Activated naive CD8-positive, alpha-beta T cell treated with anti-CD3 and anti-CD28 coated beads, Interleukin-2, amount 50 U/mL, for 16 hours (primary cell): ENCODE measurements at places on chromosomes 13 and 19.

GRCh38 chr13:45368571-45368970 is 27.6 kb upstream of the TPT1 start:
- DNase-seq = no peak

- DNase-seq = no peak
Measured at GRCh38 chr19:46492841-46493235, 2.8 kb downstream of the PNMA8B start.

DNA sequence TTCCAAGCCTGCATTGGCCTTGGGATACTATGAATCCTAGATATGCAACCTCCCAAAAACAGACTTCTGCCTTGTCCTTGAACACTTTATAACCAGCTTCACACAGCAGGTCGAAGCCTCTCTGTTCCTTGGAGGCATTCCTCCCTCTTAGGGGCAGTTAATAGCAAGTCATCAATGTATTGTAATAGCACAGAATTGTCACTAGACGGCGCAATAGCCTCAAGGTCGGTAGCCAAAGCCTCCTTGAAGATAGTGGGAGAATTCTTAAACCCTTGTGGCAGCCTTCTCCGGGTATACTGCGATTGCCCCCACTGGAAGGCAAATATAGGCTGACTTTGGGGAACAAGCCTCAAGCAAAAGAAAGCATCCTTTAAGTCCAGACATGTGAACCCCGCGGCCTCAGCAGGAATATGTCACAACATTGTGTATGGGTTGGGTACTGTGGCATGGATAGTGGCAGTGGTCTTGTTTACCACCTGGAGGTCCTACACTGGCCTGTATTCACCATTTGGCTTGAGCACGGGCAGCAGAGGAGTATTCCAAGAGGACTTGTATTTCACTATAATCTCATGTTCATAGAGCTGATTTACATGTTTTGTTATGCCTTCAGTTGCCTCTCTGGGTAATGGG is 61.1 kb downstream of the ZNF431 start:
- no peak for DNase-seq

GRCh38 chr19:57719424-57719823 is 8.0 kb downstream of the ZNF671 start:
- no peak for DNase-seq

GRCh38 chr13:102293723-102294122 is 108.1 kb downstream of the FGF14 start:
- DNase-seq = no peak

GRCh38 chr19:55299991-55300390 is 16.2 kb downstream of the BRSK1 start:
- DNase-seq = no peak

GRCh38 chr19:50505856-50506611 is 5.0 kb downstream of the JOSD2 start:
- DNase-seq = no peak

DNA sequence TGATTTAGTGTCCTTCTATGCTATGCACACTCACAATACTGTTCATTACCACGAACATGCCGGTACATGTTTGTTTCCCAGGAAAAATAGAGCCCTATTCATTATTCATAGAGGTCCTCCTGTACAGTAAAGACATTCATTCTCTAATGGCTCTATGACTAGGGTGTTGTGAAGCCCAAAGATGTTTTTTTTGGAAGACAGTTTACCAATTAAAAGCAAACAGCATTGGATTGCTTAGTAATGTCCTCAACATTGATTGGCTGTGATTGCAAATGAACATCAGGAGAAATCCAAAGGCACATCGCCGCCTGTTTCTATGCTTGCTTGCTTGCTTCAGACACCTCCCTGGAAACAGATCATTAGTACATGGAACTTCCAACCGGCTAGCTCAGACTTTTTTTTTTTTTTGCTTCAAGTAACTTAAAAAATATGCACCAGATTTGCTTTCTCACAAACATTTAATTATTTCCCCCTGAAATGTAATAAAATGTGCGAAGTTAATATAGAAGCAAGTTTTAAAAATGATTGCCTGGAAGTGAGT is 8.8 kb upstream of the GPC6 start:
- no peak for DNase-seq

GRCh38 chr13:113618455-113618854 is 33.9 kb downstream of the TFDP1 start:
- no peak for DNase-seq

GRCh38 chr19:32691291-32691951 is at the start of gene NUDT19:
TSS of gene NUDT19 (plus strand) at chr19:32691821. CDS start at chr19:32691961, 140 bp downstream.
- peak; percentile 57 for DNase-seq

DNA sequence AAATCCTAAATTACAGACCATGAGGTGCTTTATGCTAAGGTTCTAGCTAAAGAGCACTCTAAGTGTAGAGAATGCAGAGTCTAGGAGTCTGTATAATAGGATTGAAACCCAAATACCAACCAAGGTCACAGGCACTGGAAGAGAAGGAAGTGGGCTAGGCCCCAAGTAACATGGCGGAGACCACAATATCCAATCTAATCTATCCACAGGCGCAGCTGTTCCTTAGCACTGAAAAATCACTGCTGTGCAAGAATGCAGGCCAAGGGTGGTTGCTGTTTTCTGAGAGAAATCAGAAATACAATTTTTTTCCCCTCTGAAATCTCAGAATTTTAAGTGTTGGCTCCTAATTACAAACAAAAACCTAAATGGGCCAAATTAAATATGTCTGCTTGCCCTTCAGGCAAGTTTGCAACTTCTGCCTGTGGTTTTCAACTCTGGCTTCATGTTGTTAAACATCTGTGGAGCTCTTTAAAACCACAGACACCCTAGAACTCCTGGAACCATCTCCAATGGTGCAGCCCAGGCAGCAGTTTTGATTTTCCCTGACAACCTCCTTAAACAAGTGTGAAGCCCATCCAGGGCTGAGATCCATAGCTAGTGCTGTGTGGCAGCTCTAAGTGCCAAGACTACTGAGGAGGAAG is 6.1 kb downstream of the RANBP3 start:
- no peak for DNase-seq
